ENCODE measurements at places on chromosomes 16 and 17.

DNA sequence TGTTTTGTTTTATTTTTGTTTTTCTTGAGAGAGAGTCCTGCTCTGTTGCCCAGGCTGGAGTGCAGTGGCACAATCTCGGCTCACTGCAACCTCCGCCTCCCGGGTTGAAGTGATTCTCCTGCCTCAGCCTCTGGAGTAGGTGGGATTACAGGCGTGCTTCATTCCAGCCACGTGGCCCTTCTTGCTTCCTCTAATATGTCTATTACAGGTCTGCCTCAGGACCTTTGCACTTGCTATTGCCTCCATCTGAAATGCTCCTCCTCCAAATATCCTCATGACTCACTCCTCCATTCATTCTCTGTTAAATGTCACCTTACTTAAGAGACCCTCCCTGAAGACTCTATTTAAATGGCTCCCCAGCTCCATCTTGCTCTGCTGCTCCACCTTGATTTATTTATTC, 39.0 kb downstream of the LYRM9 start:
- no peak for DNase-seq

DNA sequence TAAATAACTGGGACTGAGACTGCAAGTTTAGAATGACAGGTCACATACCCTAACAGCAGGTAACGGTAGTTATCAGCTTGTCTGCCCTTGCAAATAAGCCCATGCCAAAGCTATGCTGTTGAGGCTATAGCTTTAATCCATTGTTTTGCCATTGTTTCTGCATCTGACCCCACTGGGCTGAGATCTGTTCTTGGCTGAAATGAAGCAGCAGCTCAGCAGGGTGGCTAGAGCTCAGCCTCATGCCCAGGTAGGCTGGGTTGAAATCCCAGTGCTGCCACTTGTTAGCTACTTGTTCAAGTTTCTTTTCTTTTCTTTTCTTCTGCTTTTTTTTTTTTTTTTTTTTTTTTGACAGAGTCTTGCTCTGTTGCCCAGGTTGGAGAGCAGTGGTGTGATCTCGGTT, 40.1 kb downstream of the NKD1 start:
- DNase-seq = no peak

- DNase-seq = no peak
These were observed 53.2 kb downstream of the NDEL1 start for GRCh38 chr17:8488901-8489300.

DNA sequence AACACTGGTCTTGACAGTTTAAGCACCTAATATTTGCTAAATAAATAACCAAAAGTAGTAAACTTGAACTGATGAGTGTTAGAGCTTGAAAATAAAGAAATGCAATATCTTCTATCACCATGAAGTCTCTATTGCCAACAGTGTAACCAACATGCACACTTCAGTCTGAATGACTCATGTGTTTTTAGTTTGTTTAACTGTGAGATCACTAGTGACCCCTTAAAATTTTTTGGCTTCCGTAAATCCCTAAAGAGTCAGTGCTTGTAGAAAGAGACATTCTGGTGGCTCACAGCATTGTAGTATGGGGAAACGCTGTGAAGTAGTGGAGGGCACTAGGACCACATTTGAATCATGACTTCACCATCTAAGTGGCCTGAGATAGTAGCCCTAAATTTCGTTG, 341.1 kb downstream of the PMP22 start:
- no peak for DNase-seq

GRCh38 chr16:74053826-74054225, 242.8 kb upstream of the PSMD7 start:
- no peak for DNase-seq

DNA sequence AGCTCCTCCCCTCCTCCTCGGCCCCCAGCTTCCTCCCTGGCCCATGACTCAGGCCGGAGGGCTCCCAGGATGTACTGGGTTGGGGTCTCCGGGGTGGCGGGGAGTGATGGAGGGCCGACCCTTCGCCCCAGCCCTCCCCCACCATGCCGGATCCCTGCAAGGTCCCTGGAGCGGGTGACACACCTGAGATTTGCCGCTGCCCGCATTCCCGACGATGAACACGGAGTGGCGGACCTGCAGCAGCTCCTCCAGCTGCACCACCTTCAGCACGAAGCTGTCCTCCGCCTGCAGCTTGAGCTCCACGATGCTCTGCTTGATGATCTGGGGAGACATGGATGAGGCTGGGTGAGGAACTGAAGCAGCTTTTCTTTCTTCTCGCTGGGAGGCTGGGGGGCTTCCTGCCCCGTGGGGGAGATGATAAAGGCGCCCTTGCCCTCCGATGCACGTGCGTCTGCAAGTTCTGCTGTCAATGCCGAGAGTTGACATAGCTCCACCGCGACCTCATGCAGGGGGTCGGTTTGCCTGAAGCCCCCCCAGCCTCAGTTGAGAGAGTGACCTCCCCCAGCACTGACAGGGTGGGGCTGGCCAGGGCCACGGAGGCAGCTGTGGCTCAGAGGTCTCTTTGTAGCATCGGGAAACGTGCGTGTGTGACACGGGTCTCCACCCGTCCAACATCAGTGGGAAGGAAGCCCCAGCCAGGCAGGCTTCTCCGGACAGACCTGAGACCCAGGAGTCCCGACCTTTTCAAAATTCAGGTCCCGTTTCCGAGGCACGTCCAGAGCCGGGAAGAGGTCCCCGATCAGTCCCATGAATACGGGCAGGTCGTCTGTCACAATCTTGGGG, 83.1 kb downstream of the DNAH17 start:
- DNase-seq = no peak

DNA sequence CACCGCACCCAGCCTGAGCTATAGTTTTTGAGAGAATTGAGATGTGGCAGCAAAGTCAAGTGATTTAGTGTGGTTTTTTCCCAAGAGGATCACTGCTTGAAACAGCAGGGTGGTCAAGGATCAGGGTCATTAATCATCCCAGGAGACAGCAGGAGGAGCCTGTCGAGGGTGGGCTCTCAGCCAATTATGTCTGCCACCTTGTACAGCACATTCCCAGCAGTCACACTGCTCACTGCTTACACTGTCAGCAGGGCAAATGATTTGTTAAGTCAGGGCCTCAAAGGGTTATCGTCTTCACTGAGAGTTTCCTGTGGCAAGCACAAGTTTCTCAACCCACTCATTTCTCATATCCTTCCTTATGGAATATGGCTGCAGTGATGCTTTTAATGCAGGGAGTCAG, 13.2 kb downstream of the B3GNT9 start:
- no peak for DNase-seq

- no peak for DNase-seq
These were observed 12.0 kb downstream of the GALK1 start for GRCh38 chr17:75752802-75753513.

DNA sequence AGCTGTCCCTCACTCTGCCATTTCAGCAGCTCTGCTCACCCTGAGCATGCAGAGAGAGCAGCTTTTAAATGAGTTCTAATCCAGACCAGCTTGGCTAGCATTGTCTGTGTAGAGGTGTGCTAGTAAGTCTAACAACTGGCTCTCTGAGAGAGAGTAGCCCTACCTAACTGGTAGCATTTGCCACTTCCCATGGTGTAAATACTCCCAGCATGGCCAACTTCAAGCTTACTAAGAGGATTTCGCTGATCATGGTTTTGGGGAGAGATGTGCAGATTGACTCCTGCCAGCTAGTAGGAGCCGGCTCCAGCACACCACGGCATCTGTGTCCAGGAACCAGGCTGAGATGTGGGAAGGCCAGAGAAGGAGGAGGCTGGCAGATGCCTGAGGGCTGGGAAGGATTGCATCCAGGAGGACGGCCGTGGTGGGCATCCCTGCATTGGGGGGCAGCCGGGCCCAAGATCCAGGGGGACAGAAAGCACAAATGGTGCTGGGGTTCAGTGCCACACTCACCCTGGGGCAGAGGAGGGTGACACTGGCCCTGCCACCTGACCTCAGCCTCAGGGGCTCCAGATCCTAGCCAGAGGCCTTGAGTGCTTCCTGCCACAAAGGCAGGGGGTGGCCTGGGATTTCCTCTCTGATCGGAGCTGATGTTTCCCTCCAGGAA, 394.9 kb upstream of the TNRC6C start:
- DNase-seq = no peak

DNA sequence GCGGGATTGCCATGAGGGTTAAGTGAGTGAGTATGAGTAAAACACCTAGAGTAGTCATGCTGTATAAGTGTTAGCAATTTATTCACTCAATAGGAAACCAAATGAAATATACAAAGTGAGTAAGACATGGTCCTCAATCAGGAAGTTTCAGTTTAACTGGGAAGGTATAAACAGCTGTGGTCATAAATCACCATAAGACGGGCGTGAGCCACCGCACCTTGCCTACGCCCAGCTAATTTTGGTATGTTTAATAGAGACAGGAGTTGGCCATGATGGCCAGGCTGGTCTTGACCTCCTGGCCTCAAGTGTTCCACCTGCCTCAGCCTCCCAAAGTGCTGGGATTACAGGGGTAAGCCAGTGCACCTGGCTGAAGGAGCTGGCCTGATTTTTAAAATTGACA, 27.0 kb downstream of the RNF135 start:
- DNase-seq = no peak

GRCh38 chr17:6420173-6420641, 14.7 kb downstream of the AIPL1 start:
- no peak for DNase-seq

- peak; percentile 36 for DNase-seq
These were observed 902 bp upstream of the DHRS7B start for GRCh38 chr17:21125862-21126261.

- no peak for DNase-seq
These were observed 9.8 kb downstream of the MSRB1 start for GRCh38 chr16:1933097-1933661.

- no peak for DNase-seq
These were observed 109.9 kb upstream of the TBX2 start for GRCh38 chr17:61289408-61290385.

DNA sequence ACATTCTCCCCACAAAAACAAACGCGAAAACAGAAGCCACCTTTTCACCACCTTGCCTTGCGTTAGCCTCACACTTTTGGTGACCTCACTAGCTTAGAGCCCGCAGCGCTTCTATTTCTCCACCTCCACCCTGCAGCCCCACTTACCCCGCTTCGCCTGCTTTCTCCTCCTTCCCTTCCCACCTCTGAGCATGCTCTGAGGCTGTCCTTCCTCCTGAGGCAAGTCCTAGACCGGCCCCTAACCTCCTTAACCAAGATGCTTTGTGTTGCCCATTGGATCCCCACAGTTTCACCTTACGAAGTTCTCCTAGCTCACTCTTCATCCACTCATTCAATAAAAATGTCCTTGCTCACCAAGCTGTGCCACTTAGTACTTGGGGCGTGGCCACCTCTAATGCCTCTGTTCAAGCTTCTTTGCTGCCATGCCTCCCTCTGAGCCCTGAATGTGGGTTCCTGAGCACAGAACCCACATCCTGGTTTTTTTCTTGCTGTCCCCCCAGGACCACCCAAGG, 1.3 kb downstream of the GNGT2 start:
- no peak for DNase-seq

GRCh38 chr17:61402978-61403800, 3.5 kb downstream of the TBX2 start:
- no peak for DNase-seq

DNA sequence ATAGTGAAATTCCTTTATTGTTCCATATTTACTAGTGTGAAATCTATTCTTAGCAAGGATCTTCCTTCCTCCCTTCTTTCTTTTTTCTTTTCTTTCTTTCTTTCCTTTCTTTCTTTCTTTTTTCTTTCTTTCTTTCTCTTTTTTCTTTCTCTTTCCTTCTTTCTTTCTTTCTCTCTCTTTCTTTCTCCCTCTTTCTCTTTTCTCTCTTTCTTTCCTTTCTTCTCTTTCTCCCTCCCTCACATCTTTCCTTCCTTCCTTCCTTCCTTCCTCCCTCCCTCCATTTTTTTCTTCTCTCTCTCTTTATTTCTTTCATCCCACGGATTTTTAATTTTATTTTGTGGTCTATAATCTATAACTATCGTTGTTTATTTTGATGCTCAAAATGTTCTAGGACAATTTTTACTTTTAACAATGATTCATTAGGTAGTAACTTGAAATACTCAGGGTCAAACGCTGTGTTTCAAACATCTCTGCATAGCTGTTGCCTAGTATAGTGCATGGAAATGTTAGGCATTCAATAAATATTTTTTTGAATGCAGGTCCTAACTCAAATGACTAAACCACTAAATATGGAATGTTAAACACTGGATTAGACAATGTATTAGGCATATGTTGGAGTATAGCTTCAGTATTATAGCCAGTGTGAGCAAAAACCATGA, 178.3 kb downstream of the MAP2K6 start:
- no peak for DNase-seq

DNA sequence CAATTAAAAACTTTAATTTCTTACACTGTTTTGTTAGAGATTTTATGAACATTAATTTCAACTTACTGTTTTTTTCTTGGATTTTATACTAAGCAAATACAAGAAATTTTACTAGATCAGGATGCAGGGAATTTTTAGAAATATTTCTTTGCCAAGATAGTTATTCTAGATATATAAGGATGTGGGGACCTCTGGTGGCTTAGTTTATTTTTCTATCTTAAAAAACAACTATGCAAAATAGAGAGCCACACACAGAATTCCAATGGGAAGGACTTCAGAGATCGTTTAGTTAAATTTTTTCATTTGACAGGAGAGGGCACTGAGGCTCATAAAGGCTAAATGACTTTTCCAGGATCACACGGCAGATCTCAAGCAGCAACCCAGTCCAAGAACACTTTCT, 23.0 kb upstream of the CAPNS2 start:
- no peak for DNase-seq

GRCh38 chr17:41710472-41711090, 1.6 kb upstream of the GAST start:
- no peak for DNase-seq

DNA sequence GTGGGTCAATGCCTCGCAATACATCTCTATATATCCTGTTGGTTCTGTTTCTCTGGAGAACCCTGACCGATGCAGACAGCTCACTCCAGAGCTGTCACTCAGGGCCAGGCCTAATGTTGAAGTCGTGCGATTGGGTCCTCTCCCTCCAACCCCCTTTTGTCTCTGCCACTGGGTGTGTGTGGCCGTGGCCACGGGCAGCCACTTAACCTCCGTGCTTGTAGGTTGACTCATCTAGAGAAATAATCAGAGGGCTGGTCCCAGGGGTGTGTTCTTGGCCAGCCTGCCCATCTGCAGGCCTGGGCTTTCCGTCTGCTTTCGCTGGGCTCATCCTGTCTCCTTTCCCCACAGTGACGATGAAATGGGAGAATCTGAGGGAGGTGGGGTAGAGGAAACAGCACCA, 7.4 kb downstream of the ADAD2 start:
- DNase-seq = no peak

- DNase-seq = no peak
These were observed 61.4 kb upstream of the PLCG2 start for GRCh38 chr16:81717662-81718189.
